ENCODE measurements at places on chromosomes 7 and 10. TPM values are rescaled to one million over a fixed set of nuclear protein-coding genes. Genes with fewer than 3 reads are reported as not detected.

GRCh38 chr10:104052431-104052830 is 33.2 kb downstream of the COL17A1 start:
- no peak for DNase-seq

ANKRD1 gene
- 0.18 TPM for polyA plus RNA-seq

- no peak for DNase-seq
Observed at GRCh38 chr10:96478355-96478754, 35.4 kb downstream of the TLL2 start.

GRCh38 chr10:25557136-25557535 is 376.9 kb upstream of the MYO3A start:
- no peak for DNase-seq

DNA sequence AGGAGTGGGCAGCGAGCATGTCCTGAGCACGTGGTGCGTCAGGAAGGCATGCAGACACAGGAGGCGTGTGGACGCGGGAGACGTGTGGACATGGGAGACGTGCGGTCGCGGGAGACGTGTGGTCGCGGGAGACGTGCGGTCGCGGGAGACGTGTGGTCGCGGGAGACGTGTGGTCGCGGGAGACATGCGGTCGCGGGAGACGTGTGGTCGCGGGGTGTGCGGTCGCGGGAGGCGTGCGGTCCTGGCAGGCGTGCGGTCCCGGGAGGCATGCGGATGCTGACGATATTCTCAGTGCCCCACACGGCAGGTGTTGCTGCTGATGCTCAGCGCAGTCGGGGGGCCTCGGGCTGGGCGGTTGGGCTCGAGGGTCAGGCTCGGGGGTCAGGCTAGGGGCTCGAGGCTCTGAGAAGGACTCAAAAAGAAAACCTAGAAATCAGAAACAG is 94.2 kb downstream of the NKX6-2 start:
- no peak for DNase-seq

C10orf67 gene
- 0.39 TPM for polyA plus RNA-seq

DNA sequence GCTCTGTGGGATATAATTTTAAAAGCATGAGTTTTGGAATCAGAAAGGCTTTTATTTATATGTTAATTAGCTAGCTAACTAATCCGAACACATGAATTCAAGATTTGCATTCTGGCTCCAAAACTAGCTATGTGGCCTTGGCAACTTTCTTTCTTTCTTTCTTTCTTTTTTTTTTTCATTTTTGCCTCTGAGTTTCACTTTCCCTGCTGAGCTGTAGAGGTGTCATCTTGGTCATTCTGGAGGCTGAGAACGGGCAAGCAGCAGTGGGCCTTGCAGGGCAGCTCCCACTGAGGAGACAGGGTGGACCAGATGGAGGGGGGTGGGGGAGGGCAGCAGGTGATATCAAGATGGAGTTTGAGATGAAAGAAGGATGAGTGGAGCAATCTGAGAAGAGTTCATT is 24.8 kb upstream of the SFMBT2 start:
- DNase-seq: no peak

DNA sequence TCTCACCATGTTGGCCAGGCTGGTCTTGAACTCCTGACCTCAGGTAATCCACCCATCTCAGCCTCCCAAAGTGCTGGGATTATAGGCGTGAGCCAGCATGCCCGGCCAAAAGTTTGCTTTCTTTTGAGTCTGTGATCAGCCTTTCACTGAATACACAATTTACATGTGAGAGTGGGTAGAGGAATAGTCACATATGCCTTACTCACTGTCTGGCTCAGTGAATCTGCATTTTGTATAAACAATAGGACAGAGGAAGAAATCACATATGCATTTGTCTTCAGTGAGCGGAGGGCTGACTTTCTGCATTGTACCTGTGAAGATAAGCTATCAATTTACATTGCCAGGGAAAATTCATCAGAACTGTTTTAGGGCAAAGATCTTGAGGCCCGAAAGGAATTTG is 2.5 kb upstream of the TECPR1 start:
- DNase-seq: no peak

AMPH gene
- 11.4 TPM for polyA plus RNA-seq

HHEX gene
- 42.3 TPM for polyA plus RNA-seq

TMEM243 gene
- polyA plus RNA-seq: 72.8 TPM

GRCh38 chr7:106231856-106232490 is 52.8 kb downstream of the NAMPT start:
- DNase-seq: no peak

GRCh38 chr10:59617996-59618395 is 91.7 kb downstream of the SLC16A9 start:
- DNase-seq: no peak

GRCh38 chr10:114545071-114545470 is 113.0 kb downstream of the ABLIM1 start:
- no peak for DNase-seq

- no peak for DNase-seq
Observed at GRCh38 chr7:120979765-120980499, 8.6 kb upstream of the CPED1 start.

CAPZA2 gene
- 159 TPM for polyA plus RNA-seq

GRCh38 chr7:105571891-105572290 is 9.4 kb downstream of the EFCAB10 start:
- DNase-seq: no peak

GIMAP8 gene
- 24.8 TPM for polyA plus RNA-seq

ATRNL1 gene
- 5.7 TPM for polyA plus RNA-seq

STEAP1B gene
- polyA plus RNA-seq: 3.4 TPM

UPK3B gene
- polyA plus RNA-seq: 18.0 TPM

DNA sequence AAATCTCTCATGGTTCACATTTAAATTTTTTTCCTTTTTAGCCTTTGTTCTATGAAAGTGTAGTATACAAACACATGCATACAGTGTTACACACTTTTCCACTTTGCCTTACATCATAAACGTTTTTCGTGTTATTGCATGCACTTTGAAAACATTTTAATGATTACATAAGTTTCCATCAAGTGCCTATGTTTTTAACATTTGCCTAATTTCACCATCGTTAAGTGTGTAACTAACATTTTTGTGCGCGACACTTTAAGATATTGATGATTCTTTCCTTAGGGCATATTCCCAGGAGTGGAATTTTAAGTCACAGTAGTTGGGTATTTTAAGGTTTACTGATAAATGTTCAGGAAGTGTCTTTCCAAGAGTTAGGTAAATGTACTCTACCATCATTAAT is 1.5 kb upstream of the FRAT2 start:
- no peak for DNase-seq

DNA sequence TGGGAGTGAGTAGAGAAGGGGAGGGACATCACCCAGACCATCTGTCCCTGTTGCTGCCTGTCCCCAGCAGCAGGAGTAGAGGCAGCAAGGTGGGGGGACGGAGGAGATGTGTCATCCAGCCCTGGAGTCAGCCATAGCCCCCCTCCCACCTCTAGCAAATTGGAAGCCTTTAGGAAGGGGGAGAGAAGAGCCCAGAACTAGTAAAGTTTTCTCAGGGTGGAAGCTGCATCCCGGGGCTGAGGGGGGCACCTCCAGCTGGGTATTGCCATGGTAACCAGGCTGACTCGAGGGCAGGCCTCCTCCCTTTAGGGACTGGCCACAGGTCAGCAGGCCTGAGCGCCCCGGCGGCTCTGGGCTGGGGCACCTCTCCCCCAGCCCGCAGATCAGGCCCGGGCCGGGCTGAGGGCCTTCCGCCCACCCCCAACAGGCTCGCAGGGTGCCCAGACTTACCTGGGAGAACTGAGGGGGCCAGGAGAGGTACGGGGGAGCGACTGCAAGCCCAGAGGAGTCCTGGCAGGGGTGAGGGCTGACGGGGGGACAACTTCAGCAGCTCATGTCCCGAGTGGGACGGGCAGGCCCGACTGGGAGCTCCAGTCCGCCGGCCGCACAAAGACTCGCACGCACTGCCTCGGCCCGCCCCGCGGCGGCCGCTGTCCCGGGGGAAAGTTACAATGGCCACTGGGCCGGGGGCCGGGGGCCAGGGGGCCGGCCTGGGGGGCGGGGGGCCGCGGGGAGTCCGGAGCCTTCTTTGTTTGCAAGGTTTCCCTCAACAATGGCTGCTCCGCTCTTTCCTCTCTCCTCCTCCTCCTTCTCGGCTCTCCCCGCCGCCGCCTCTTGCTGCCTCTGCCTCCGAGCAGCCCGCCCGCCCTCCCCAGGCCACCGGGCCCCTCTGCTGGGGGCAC is 6.0 kb downstream of the LDB1 start:
- no peak for DNase-seq

- no peak for DNase-seq
Observed at GRCh38 chr10:81820418-81820817, 54.6 kb upstream of the NRG3 start.

- no peak for DNase-seq
Observed at GRCh38 chr10:128137877-128138276, 11.7 kb upstream of the MKI67 start.

- DNase-seq: no peak
Observed at GRCh38 chr7:70573071-70573661, 558.8 kb upstream of the GALNT17 start.

GRCh38 chr10:119931871-119932270 is 39.3 kb downstream of the SEC23IP start:
- no peak for DNase-seq

LIPK gene
- polyA plus RNA-seq: not detected

SEPTIN7 gene
- polyA plus RNA-seq: 514 TPM

DNA sequence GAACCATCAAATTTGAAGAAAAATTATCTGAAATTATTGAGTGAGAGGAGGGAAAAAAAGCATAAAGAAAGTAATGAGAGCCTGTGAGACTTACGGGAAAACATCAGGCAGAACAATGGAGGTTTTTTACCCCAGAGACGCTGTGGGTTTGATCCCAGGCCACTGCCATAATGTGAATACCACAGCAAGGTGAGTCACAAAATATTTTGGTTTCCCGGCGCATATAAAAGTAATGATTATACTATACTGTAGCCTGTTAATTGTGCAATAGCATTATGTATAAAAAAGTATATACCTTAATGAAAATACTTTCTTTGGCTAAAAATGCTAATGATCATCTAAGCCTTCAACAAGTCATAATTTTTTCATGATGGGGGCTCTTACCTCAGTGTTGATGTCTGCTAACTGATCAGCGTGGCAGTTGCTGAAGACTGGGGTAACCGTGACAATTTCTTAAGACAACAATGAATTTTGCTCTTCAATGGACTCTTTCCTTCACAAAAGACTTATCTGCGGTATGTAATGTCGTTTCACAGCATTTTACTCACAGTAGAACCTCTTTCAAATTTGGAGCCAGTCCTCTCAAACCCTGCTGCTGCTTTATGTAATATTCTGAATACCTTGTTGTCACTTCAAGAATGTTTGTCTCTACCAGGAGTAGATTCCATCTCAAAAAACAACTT is 97.0 kb upstream of the FAM20C start:
- no peak for DNase-seq

DNA sequence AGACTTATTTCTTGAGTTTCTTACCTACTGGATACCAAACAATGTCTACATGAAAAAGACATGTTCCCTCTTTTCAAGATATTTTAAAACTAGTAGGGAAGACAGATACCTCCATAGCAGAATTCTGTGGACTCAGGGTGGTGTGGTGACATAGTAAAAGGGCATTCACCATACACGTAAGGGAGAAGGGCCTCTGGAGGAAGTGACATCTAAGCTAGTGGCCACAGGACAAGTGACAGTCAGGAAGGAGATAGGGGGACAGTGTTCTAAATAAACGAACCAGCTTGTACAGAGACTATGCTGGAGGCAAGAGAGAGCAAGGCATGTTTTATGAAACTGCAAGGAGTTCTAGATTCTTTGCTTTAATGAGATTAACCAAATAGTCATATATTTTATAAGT is 321.7 kb upstream of the LRGUK start:
- DNase-seq: no peak

GRCh38 chr7:156577645-156578577 is 62.7 kb upstream of the RNF32 start:
- DNase-seq: no peak

- DNase-seq: no peak
Observed at GRCh38 chr10:11553773-11554381, 57.6 kb downstream of the USP6NL start.

TMEM273 gene
- polyA plus RNA-seq: 6.3 TPM

DNA sequence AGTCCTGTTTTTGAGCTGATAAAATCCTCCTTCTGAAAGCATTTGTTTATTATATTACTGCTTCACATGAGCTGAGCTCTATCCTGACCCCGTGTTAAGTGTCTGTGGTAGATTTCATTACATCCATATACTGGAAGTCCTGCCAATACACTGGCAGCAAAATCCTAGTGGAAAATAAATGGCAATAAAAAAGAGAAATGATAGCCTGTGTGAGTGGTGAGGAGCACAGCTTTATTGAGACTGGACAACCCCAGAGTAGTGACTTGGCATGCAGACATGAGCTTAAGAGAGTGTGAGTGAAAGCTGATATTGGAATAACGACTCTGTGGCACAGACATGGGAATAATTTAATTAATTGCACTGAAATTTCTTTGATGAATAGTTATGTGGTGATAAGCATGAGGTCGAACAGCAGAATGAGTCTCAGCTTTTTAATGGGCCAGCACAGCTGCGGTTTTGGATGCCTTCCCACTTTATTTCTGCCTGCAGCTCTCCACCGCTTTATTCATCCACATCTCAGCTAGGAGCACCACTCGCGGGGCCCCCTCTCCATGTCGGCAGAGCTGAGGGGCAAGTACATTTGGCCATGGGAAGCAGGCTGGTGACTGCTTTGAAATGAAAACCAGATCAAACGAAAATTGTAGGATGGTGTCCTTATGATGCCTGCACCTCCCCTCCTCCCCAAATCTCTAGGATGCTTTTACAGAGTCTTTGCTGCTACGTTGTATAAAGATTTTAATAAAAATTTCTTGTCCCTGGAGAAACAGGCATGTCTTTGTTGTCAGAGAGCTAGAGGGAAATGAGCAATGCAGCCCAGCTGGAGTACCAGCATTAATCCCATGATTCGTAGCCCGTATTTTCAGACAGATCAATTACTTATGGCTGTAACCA is 494.3 kb downstream of the AUTS2 start:
- peak; percentile 86 for DNase-seq

IFIT1B gene
- polyA plus RNA-seq: 1.1 TPM

SPDYE17 gene
- polyA plus RNA-seq: not detected

VPS41 gene
- 86.1 TPM for polyA plus RNA-seq

MEIG1 gene
- polyA plus RNA-seq: 2.4 TPM

- DNase-seq: no peak
Observed at GRCh38 chr10:124217031-124217430, 123.6 kb upstream of the CHST15 start.

GRCh38 chr7:47622946-47623640 is 41.2 kb upstream of the TNS3 start:
- DNase-seq: peak; percentile 92

LRRD1 gene
- polyA plus RNA-seq: 0.91 TPM

All from right lung (tissue), 10 donors.